ENCODE measurements at places on chromosomes 4 and X.

DNA sequence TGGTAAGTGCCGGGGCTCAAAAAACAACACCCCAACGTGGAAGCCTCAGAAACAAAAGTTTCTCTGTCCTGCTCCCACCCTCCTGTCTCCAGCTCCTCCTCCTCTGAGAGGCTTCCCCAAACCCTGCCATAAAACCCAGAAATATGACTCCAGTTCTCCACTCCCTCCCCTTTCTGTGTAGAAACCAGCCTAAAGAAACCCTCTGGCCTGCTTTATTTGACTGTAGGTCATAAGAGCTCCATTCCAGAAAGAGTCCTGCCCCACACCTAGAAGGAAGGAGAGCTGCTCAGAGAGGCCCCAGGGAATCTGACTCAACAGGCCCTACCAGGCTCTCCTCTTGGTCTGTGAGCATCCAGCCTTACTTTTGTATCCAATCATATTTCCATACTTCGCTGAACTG is 872 bp upstream of the S100P start:
- DNase-seq: no peak

DNA sequence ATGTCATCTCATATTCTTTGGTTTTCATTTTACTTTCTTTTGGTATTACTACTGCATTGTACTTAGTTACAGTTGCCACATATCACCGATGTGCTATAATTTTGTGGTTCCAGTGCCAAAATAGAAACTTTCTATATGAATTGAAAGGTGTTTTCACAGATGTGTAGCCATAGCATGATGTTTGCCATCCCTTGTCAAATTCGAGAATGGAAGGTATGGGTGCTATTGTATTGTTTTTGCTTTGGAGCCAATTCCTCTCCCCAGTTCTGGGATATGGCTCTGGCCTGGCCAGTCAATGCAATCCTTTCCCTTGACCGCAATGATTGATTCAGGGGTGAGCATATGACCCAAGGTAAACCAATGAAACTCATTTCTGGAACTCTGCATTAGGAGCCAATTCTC is 86.2 kb upstream of the RPS6KA3 start:
- no peak for DNase-seq

DNA sequence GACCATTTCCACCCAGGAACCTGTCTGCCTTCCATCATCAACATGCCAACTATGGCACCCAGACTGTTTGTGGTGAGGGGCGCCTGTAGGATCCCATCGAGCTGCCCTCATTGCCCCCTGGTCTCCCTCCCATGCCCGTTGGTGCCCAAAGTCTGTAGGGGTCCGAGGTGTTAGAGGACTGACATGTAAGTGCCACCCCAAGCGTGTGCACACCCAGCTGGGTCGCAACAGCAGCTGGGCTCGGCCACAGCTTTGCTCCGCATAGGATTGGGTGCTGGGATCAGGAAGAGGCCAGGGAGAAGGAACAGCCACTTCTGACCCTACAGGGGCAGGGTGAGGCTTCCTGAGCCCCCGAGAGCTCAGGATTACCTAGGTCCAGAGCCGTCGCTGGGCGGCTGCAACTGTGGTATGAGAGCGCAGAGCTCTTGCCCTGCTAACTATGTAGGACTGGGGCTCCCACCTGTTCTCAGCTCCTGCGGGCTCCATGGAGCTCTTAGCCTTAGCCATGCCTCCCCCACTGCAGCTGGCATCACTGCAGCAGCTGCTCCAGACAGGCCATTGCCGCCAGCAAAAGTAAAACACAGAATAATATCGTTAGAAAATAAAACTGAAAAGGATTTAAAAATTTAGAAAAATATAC is 1160.3 kb downstream of the FSTL5 start:
- no peak for DNase-seq

GRCh38 chrX:29496636-29497180 is 718.7 kb upstream of the MAGEB2 start:
- DNase-seq: no peak

DNA sequence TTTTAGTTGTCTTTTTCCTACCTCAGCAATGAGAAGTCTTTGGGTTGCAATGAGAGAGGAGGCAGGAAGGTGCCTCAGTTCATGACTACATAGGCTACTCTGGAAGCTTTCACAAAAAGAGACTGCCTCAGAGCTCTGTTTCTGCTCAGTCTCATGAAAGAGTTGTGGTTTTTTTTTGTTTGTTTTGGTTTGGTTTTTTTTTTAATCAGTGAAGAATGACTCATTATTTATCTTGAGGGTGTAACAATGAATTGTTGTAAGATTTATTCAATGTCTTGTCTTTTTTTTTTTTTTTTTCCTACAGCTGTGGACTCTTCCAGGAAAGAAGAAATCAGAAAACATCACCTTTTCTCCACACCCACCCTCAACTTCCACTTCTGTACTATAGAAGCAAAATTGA is 67.5 kb upstream of the CXCL13 start:
- DNase-seq: no peak

DNA sequence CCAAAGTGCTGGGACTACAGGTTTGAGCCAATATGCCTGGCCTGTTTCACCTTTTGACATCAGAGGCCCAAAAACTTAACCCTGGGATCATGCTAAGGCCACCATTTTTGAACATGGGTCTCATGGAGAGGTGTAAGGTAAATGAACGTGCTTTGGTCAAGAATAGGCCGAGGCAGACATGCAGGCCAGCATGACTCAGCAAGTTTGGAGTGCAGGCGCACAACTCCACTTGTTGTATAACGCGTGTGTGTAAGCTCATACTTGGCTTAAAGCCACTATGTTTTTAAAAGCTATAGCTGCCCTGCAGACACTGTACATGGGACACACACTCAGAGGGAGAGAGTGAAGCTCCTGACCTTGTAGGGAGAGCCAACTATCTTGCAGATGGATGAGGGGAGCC is 43.8 kb upstream of the HPSE start:
- no peak for DNase-seq

DNA sequence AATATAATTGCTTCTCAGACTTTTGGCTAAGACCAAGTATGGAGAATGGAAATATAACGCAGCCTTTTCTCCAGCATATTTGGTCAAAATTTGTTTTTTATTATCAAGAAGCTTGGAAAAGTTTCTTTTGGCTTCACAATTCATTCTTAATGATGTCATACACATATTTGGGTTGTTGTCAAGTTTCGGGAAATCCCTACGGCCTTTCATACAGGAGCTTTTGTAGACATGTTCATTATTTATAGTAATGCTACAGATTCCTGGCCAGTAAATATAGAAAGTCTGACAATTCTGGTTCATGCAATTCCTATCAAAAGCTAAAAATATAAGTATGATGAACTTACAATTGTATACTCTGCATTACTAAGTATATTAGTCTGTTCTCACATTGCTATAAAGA is 112.9 kb downstream of the IRF2 start:
- DNase-seq: no peak

DNA sequence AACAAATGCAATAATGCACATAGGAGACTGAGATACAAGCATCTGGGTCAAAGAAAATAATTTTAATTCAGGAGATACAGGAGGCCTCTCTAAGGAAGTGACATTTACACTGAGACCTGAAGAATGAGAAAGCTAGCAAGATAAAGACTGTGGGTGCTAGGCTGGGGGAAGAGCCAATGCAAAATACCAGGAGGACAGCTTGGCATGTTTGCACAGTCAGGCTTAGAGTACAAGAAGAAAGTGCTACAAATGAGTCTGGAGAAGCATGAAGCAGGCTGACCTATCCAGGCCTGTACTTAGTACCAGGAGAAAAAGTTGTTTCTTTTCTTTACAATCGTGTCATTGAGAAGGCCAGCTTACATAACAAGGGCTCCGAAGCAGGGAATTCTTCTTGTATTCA is 56.9 kb downstream of the GABRB1 start:
- no peak for DNase-seq

DNA sequence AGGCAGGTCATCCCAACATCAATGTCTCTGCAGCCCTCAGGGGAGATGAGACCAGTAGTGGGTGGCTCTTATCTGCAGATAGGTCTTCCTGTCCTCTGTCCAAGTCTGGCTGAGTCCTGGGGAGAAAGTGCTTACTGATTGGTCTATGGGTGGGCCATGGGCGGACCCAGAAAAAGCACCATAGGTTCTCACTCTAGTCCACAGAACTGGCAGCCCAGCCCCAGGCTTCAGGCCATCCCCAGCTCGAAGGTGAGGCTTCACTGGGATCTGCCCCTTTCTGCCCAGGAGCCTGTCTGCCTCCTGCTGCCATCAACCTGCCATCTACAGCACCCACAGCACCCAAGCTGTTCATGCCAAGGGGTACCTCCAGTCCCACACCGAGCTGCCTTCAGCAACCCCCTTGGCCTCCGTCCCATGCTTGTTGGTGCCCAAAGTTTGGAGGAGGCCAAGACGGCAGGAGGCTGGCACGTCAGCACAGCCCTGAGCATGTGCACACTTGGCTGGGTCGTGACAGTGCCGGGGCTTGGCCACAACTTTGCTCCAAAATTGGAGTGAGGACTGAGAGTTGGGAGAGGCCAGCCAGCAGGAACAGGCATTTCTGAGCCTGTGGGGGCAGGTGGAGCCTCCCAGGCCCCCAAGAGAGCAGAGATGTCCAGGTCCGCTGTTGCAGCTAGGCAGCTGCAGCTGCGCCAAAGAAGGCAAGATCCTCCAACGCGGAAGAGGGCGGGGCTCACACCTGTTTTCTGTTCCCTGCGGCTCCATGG is 99.6 kb downstream of the IQCM start:
- DNase-seq: no peak

- no peak for DNase-seq
Measured at GRCh38 chrX:82087699-82088098, 885.8 kb downstream of the SH3BGRL start.

- no peak for DNase-seq
Measured at GRCh38 chr4:5137927-5138326, 86.6 kb downstream of the STK32B start.

GRCh38 chr4:45410701-45411210 is 684.4 kb upstream of the GNPDA2 start:
- DNase-seq: no peak

DNA sequence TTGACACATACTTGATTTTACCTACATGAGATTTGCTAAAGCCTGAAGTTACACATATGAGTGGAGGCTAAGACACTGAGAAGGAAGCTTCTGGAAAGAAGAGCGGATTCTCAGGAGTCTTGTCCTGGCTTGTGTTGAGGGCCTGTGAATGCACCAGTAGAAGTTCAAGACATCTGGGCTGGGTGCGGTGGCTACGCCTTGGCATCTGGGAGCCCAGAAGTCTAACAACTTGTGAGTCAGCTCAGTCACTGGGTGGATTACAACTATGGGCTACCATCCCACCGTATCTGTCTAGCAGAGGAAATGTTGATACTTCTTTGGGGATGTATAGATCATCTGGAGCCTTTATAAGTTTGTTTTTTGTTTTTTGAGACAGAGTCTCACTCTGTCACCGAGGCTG is 375.6 kb upstream of the SMIM31 start:
- DNase-seq: no peak

- no peak for DNase-seq
Measured at GRCh38 chrX:110304884-110305283, 13.0 kb downstream of the AMMECR1 start.

- no peak for DNase-seq
Measured at GRCh38 chr4:113707048-113707447, 54.5 kb downstream of the CAMK2D start.

GRCh38 chr4:98733601-98734000 is 75.2 kb upstream of the TSPAN5 start:
- no peak for DNase-seq

DNA sequence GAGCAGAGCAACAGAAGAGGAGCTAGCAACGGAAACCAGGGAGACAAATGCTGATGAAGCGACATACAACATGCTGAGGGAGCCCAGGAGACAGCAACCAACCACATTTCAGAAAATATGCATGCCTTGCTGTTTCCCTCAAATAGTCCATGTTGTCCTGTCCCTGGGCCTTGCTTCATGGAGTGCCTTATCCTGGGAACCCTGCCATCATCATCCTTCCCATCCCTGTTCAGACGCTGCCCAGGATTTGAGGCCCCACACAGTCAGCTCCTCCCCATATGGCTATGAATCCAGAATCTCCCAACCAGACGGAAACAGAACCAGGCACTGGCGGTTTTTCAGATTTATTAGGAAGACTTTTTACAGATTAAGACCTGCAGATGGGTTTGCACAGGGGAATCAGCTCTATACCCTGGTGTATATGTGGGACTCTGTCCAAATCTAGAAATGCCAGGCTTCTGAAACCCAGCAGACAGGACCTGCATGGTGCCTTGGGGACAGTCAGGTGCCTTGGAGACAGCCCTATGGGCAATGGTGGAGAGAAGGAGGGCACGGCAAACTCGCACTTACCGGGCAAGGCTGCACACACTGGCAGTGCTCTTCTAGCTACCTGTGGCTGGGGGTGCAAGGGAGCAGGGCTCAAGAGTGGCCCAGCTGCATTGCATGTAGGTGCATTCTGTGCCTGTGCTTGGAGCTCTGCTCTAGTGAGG is 199.7 kb upstream of the MAMLD1 start:
- no peak for DNase-seq

- DNase-seq: no peak
Measured at GRCh38 chr4:86451560-86452330, 91.9 kb upstream of the MAPK10 start.

- no peak for DNase-seq
Measured at GRCh38 chr4:121794505-121795188, 6.5 kb upstream of the EXOSC9 start.

DNA sequence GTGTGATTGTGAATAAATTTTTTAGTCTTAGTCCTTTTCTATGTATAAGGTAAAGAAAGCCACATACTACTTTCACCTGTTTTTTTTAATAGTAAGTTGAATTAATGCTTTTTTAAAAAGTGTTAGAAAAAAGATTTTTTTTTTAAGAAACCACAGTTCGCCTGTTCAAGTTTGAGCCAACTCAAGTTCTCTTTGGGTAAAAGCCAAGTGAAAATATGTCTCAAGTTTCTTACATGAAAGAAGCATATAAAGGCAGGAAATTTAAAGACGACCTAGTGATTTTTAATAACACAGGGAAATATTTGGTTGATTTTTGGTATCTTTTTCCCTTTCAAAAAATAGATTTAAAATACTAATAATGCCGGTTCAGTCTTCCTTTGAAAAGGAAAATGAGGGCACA is 369.9 kb upstream of the NR3C2 start:
- no peak for DNase-seq

DNA sequence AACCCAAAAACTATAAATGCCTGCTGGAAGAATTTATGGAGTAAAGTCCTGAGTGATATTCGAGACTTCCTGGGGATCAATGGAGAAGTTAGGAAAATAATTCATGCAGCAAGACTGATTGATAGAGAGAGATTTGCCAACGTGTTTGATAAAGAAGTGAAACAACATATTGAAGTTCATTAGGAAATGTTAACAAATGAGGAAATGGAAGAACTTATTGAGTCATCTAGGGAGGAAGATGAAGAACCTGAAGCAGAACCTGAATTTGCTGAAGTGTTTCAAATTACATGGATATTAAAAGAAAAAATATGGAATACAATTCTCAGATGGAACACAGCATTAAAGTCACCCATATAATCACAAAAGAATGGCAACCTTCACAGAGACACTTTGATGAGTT is 39.0 kb downstream of the DDX60 start:
- DNase-seq: no peak

- no peak for DNase-seq
Measured at GRCh38 chr4:5630762-5631161, 77.6 kb downstream of the EVC2 start.
